Activated T-helper 1 cell treated with anti-CD3 and anti-CD28 coated beads, Interleukin-2, amount 50 U/mL, for 16 hours (primary cell): ENCODE measurements at places on chromosomes 7 and 10.

DNA sequence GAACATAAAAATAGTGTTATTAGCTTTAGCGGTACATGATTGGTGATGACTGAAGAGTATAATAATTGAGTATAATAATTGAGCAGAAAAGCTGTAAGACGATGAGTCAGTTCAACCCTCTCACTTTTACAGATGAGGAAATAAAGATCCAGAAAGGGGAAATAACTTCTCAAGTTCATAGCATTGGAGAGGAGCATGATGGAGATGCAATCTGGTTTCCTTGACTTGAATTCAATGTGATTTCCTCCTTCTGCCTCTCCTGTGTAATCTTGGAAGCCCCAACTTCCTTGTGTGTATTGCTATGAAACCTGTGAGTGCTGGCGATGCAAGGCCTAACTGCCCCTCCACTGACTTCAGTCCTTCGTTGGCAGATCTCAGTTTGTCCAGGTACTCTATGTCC, 265.1 kb downstream of the LRMDA start:
- no peak for DNase-seq

- no peak for DNase-seq
These were observed 2.5 kb downstream of the POP7 start for GRCh38 chr7:100708395-100708794.

- DNase-seq: no peak
These were observed 122.4 kb downstream of the GFRA1 start for GRCh38 chr10:116150606-116151005.

DNA sequence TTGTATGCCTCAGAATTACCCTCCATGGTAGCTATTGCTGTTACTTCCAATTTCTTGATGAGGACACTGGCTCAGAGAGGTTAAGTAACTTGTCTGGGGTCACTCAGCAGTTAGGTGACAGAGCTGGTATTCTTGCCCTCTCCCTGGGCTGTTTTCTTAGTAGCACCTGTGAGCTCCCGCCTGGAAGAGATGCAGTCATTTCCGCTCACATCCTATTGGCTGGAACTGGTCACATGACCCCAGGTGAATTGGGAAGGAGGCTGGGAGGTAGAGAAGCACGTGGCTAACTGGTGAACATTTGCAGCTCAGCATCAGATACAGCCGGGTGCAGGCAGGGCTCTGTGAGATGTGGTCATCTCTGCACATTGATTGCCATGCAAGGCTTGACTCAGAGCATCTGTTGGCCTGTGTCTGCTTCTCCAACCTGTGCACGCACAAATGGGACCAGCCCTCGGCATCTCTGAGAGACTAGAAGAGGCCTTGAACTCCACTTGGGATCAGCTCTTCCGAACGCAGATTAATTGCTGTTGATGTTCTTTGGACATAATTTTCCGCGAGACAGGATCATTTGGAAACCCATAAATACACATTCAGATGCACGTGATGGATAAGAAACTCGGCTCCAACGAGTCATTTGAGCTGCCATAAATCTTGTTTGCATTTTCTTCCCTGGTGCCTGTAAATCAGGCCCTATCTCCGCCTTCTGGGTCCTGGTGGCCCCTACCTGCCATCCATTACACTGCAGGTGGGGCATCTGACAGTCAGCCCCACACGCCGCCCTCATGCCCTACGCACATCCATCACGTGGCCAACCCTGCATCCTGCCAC, 42.8 kb downstream of the MYL10 start:
- DNase-seq: no peak

DNA sequence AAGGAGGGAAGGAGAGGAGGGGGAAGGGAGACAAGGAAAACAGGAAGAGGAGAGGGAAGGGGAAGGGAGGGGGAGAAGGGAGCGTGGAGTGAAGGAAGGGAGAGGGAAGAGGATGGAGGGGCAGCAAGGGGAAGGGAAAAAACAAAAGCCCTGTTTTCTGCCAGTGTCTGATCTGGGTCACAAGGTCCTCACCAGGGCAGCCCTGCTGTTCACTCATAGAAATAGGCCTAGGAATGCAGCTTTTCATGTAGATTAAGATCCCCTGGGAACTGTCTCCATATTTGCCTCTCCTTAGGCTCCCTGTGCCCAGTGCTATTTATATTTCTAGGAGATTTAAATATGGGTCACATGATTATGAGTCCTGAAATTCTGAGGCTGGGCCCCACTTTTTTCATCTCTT, 790.7 kb downstream of the TNS3 start:
- DNase-seq: no peak

DNA sequence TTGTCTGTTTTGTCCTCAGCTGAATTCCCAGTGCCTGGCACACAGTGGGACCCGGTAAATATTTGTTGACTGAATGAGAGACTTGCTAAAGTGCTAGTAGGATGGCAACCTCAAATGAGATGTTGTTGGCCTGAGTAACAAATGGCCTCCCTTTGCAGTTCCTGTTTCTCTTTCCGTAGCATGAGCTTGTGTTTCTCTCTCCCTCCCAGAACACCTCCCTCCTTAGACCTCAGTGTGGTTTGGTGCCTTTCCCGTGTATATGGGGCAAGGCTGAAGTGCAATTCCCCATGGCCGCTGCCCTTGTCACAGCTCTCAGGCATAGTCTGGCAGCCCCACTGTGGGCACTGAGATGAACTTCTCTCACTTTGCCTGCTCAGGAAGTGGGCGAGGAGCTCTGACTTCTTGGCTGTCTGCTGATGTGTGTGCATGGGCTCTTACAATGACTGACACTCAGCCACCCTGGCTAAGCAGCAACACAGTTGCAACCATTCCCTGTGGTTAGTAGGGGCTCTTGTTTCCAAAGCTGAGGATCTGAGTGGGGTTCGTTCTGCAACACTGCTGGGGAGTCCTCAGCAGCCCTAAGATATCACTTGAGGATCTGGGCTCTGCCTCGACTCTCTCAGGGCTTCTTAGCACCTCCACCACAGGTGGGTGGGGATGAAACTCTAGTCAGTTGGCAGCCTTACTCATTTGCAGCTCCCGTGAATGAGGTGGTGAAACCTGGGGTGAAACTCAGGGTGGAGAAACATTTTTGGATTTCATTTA, 136.1 kb downstream of the ICA1 start:
- peak; percentile 61 for DNase-seq

- no peak for DNase-seq
These were observed 36.8 kb downstream of the COL28A1 start for GRCh38 chr7:7498856-7499255.

DNA sequence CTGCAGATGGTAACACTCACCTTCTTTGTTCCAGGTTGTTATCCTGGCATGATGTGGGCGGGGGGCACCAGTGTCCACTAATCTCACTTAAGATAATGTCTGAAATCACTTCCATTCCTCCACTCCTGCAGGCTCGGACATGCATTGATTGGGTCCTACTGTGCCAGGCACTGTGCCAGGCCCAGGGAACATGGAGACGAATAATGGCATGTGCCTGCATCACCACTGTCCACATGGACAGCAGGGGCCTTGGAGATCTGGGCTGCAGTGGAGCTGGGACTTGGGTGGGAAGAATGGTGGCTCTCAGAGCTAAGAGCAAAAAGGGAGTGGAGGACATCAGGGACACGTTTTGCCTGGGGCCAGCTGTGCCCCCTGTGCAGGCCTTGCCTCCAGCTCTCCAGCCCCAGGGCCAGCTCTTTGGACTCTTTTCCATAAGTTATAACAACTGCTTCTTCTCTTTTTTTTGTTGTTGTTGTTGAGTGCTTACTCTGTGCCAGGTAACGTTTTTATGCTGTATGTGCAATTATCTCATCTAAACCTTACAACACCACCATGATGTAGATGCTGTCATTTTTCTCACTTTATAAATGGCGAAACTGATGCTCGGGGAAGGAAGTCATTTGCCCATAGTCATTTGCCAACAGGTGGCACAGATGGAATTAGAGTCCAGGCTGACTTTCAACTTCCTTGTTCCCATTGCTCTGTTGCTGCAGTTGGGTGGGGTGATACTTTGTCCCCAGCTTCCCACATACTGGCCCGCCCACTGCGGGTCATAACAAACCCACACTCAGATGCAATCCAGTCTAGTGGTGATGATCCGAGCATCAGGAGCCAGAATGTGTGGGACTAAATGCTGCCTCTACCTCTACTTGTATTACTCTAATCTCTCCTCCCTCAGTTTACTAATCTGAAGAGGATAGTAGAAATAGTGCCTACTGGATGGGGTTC, 19.1 kb downstream of the PLPP4 start:
- DNase-seq: no peak

GRCh38 chr7:80333040-80333439, 178.8 kb downstream of the GNAT3 start:
- DNase-seq: no peak
